Erythroblast (primary cell): ENCODE measurements at places on chromosomes 4 and X.

- no peak for DNase-seq
Observed at GRCh38 chrX:114841051-114841450, 176.4 kb downstream of the IL13RA2 start.

GRCh38 chr4:82200046-82200445, 173.7 kb downstream of the HNRNPD start:
- DNase-seq, result no peak

DNA sequence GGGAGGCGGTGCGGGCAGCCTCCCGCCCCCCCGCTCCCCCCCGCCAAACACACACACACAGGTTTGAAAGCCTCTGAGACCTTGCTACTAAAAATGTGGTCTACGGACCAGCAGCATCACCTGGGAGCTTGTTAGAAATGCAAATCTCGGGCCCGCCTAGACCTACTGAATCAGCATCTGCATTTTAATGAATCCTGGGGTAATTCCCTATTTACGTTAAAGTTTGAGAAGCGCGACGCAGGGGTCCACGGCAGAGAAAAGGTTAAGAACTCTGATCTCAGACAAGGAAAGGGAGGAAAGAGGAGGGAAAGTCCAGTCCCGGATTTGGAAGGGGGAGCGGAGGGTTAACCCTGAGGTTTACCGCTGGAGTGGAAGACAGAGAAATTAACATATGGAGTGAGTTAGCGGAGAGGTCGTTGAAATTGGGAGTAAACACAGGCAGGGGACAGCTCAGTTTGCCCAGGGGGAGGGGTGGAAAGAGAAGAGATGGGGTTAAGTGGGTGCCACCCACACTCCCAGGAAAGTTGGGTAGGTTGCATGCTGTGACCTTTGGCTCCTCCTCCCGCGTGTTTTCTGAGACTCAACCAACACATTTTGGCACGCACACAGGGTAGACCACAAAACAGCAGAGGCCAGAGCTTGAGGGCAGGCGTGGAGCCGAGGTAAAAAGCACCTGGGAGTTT, 483.6 kb downstream of the BCOR start:
- no peak for DNase-seq

GRCh38 chrX:16155581-16156096, 11.6 kb upstream of the MAGEB17 start:
- no peak for DNase-seq

DNA sequence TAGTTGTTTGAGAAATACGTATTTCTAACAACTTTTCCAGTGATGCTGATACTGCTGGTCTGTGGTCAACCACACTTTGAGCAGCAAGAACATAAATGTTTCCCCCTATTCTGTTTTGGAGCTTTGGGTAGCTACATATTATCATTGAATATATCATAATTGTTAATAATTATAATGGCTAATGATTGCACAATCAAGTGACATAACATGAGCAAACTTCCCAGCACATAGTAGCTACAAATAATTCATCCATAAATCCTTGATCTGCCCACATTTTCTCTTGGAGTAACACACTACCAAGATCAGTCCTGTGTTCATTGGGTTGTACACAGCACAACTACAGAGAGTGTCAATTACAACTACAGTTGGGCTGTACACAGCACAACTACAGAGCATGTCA, 436.3 kb upstream of the MAGEB18 start:
- no peak for DNase-seq

DNA sequence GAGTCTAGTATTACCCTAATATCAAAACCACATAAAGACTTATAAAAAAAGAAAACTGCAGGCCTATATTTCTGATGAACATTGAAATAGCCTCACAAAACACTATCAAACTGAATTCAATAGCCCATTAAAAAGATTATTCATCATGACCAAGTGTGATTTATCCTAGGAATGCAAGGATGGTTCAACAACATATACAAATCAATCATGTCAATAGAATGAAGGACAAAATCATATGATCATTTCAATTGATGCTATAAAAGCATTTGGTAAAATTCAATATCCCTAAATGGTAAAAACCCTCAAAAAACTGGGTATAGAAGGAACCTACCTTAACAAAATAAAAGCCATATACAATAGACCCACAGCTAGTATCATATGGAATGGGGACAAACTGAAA, 797.9 kb upstream of the INTU start:
- no peak for DNase-seq

DNA sequence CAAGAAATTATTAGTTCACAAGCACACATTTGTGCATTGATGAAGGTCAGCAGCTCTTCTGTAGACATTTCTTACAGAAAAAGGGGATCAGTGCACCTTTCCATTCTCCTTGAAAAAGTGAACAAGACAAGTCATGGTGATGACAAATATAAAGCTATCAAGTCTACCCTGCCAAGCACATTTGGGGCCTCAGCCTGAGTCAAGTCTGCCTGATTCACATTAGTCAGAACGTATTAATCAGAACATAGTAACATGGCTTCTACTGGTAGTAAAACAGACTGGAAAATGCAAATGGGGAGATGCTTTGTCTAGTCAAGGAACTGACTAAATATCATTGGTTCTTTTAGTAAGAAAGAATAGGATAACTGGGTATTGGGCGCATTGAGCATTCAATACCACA, 2305.1 kb downstream of the PCDH7 start:
- DNase-seq, result no peak

DNA sequence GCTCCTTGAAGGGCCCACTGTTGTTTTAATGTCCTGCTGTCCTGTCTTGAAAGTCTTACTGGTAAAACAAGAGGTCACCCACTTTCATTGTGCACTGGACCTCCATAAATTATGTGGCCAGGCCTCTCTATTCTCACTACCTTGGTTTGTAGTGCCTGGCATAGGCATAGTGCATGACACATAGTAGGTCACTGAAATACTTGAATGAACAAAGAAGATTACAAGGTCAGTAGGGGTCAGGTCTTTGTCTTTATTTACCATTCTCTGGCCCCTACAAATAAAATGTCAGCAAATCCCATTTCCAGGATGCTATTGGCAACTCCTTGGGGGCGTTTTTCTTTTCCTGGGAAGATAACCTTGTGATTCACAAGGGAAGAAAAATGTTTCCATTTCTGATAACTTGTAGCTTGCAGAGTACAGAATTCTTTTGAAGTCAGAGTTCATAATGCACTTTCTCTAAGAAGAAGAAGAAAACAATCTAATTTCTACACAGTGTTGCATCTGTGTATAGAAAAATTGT, 1.4 kb downstream of the PGM2 start:
- no peak for DNase-seq
